ENCODE measurements at places on chromosomes 4 and X.

DNA sequence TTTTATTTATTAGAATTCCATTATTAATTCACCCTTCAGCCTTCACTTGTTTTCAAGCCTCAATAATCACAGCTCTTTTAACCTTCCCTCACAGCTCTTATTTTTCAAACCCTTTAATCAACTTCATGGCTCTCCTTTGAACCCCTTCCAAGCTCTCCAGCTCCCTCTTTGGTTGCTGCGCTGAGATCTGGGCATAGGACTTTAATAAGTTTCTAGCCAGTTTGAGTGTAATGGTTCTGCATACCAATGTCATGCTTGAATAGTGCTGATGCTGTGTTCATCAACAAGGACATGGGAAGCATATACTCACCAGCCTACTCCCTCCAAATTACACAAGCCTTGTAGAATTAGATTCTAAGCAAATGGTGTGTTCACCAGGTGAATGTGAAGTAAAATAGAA is 3.5 kb upstream of the RNF212 start:
- DNase-seq = no peak

- DNase-seq = no peak
Observed at GRCh38 chrX:12383196-12383595, 244.9 kb downstream of the FRMPD4 start.

- DNase-seq = no peak
Observed at GRCh38 chr4:151038452-151039157, 23.5 kb upstream of the LRBA start.

- peak; percentile 6 for DNase-seq
Observed at GRCh38 chrX:39595977-39596376, 501.8 kb downstream of the BCOR start.

DNA sequence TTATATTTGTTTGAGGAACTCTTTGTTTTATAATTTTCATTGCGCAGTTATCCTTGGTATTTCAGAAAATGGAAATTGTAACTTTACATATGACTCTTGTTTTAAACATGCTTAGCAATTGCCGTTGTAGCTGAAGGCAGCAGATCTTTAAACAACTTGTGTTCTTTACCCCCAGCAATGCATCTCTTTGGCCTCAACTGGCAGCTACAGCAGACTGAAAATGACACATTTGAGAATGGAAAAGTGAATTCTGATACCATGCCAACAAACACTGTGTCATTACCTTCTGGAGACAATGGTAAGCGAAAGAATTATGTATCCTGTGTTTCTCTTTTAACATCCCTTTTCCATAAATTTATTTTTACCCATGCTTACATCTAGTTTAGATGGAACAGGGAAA is 263.6 kb downstream of the DCTD start:
- DNase-seq = no peak

GRCh38 chrX:38305971-38306370 is 21.3 kb downstream of the RPGR start:
- DNase-seq = no peak

GRCh38 chr4:24794916-24795665 is at the start of gene SOD3:
Gene SOD3, plus strand, starts transcription at chr4:24795573. Its CDS starts 3,949 bp downstream, at chr4:24799522.
- no peak for DNase-seq

DNA sequence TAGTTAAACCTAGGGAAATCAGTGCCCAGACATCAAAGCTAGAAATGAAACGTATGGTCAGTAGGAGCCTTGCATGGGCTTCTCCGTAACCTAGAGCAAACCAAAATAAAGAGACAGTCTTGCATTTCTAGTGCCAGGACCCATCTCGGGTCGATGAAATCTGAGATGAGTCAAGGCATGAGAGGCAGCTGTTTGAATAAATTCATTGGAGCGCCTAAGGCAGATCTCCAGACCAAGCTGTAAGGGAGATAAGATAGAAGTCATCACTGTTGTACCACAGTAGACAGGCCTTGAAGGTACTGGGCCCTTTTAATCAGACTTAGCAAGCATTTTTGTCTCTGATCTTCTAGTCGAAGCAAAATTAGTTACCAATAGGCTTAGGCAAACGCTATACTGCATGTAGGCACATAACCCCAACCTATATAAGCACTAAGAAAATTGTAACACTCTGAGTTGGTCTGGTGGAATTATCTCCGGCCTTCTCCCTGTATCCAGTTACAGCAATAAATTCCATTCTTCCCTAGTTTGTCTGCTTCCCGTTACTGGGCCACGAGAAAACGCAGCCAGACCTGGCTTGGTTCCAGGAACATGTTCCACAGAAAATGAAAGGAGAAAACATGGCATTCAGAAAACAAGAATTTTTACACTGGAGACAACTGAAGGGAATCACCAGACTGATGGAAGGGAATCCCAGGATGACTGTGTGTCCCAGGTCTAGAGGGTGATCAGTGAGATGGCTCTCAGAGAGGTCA is 21.1 kb upstream of the PAPSS1 start:
- no peak for DNase-seq

GRCh38 chr4:76874176-76874575 is 23.8 kb downstream of the SOWAHB start:
- DNase-seq = no peak

DNA sequence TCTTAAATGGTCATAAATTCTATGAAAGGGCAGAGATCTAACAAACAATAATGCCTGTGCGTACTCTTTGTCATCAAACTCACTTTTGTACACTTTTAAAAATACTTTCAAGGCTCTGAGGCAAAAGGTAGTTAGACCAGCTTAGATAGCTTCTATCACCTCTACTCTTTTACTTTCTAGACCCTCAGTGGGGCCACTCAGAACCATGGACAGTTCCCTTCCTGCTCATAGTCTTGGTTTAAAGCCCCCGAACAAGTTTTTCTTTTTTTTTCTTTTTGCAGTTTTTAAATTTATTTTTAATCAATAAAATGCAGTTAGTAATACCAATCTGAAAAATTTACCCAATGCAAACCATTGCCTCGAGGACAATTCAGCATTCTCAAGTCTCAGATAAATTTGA is 460.5 kb upstream of the CNKSR2 start:
- no peak for DNase-seq

DNA sequence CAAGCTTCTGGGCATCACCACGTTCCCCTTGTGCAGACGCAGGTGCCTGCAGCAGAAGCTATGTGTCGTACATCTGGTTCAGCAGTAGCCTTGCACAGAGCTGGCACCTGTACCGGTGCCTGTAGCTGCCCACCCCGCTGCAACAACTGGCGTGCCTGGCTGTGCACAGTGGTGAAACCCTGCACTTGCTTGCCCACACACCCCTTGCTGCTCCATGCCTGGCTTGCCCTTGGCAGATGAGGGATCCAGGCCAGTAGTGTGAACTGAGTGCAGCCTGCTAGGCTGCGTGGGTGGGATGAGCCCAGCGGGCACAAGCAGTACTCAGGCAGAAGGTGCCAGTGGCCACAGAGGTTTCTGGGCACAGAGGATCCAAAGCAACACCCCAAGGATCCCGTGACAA is 528.4 kb downstream of the PPARGC1A start:
- DNase-seq = no peak

GRCh38 chrX:54301516-54301915 is 56.3 kb downstream of the WNK3 start:
- no peak for DNase-seq

- no peak for DNase-seq
Observed at GRCh38 chrX:154477891-154478477, 1.1 kb downstream of the LAGE3 start.

- DNase-seq = no peak
Observed at GRCh38 chr4:60724623-60725022, 475.5 kb upstream of the ADGRL3 start.

GRCh38 chr4:10158333-10158942 is 41.8 kb upstream of the WDR1 start:
- no peak for DNase-seq

- DNase-seq = no peak
Observed at GRCh38 chr4:123064390-123064789, 142.0 kb upstream of the NUDT6 start.
